ENCODE measurements at places on chromosomes 1 and 21.

GRCh38 chr1:106222403-106222802 is 834.1 kb upstream of the PRMT6 start:
- no peak for DNase-seq

DNA sequence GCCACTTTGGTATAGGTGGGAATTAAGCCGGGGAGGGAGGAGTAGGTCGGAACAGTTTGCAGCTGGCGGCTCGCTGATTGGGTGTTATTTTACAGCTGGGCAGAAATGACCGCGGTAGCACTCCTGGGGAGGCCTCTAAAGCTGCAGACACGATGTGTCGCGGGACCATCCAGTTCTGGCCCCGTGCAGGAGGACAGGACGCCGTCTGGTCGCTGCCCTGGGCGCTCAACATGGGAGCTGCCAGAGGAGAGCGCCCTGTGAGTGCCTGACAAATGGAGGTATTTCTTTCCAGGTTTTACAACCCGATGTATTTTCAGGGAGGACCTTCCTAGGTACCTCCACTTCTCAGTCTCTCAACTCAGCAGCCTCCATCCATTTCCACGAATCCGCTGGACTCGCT is 46.2 kb downstream of the CDC7 start:
- DNase-seq: no peak

- DNase-seq: no peak
Measured at GRCh38 chr1:70672442-70672888, 261.4 kb downstream of the CTH start.

DNA sequence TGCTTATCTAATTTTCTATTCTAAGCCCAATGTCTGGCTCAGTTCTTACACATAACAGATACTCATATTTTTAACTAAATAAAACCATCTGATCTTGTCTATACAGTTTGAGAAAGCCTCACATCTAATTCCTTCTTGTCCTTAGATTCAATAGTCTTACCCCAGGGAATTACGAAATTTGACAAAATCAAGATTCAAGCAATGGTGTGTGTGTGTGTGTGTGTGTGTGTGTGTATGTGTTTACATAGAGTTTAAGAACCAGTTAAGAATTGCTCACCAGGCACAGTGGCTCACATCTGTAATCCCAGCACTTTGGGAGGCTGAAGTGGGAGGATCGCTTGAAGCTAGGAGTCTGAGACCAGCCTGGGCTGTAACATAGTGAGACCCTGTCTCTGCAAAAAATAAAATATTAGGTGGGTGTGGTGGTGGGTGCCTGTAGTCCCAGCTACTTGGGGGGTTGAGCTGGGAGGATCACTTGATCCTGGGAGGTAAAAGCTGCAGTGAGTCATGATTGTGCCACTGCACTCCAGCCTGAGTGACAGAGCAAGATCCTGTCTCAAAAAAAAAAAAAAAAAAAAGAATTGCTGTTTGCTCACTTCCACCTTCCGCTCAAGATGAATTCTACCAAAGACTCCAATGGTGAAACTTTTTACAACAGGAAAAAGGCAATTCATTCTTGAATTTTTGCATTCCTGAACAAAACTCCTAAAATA is 6.2 kb downstream of the WDR64 start:
- DNase-seq: no peak

GRCh38 chr1:219422811-219423598 is 189.9 kb downstream of the ZC3H11B start:
- no peak for DNase-seq

DNA sequence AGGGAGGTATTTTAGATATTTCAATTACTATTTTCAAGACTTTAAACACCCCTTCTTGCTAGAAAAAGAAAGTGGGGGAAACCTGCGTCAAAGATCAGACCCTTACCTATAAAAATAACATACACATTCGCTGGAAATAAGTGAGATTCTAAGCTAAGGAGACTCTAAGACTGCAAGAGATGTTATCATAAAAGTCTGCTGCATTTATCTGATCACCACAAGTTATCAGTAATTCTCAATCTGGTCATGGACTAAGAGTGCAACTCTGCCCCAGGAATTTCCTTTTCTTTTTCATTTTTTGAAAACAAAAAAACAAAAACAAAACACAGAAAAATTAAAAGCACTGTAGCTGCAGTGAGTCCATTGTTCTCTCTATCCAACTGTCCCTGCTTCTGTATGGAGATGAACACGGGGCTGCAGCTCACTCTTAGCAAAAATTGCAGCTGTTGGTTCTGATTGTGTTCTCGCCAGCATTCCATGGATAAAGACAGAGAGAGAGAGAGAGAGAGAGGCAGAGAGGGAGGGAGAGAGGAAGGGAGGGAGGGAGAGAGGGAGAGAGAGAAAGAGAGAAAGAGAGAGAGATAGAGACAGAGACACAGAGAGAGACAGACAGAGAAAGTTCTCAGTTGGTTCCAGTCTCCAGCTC is 14.1 kb downstream of the XKR8 start:
- DNase-seq: no peak

- no peak for DNase-seq
Measured at GRCh38 chr1:156992215-156992614, 53.3 kb downstream of the ARHGEF11 start.

DNA sequence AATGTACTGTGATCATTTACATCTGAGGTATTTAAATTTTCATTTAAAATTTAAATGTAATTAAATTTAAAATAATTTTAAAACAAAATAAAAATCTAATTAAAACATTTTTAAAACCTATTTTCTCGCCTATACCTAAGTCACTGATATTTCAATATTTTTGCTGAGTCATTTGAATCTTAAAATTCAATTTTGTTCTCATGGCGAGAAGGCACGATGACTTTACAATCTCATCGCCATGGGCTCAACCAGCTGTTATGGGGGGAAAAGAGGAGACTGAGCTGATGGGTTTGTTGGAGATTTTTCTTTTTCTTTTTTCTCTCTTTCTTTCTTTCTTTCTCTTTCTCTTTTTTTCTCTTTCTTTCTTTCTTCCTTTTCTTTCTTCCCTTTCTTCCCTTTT is 89.3 kb downstream of the PRDM16 start:
- DNase-seq: no peak

DNA sequence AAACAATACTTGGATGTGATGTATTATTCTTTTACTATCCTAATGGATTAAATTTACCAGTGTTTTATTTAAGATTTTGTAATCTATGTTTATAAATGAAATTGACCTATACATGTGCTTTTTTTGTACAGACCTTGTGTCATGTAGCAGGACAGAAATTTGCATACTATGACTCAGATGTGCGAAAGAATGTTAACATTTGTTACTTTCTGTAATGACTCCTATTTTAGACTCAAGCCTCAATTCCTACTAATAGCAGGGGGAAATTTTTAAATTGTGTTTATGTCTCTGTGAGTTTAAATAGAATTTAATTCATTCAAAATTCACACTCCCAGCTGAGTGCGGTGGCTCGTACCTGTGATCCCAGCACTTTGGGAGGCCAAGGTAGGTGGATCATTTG is 21.8 kb upstream of the RIMKLA start:
- DNase-seq: no peak

DNA sequence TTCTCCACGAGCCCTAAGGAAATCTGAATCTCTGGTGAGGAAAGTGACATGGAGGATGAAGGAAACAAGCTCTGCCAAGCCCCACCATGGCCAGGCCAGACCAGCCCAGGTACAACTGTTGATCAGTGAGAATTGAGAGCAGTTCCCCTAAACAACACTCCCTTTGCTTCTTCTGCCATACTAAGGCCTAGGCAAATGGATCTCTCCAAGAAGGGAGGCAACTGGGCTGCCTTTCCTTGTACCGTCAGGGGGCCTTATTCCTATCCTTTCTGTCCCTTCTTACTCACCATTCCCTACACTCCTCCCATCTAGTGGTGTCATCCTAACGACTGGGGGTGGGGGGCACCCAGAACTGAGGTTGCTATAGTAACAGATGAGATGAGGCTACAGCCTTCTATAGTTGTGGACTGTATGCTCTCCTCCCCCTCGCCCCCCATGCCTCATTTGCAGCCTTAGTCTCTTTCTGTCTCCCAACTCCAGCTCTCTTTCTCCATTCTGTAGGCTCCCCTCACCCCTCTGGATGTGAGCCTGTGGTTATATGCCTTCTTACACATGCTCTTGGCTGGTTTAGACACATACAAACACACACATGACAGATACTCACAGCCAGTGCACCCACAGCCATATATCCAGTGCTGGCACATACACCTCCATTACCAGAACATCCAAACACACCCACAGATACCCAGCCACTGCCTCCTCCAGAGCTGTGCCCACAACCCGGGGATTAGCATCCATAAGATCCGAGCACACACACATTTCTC is 3.6 kb downstream of the PEA15 start:
- DNase-seq: no peak

DNA sequence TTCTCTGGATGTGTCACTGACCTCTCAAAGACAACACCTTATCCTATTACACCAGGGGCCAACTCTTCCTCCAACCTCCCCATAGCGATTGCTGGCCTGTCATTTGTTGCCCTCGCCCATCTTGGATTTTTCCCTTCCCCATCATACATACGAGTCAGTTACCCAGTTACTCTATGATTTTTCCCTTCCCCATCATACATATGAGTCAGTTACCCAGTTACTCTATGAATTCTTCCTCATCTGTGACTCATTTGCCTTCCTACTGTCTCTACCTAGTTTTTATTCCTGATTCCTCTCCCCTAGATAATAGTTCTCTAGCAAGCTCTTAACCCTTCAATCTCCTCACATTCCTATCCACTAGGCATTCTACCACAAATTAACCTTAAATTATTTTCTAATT is 178.8 kb downstream of the NR5A2 start:
- DNase-seq: peak; percentile 33

DNA sequence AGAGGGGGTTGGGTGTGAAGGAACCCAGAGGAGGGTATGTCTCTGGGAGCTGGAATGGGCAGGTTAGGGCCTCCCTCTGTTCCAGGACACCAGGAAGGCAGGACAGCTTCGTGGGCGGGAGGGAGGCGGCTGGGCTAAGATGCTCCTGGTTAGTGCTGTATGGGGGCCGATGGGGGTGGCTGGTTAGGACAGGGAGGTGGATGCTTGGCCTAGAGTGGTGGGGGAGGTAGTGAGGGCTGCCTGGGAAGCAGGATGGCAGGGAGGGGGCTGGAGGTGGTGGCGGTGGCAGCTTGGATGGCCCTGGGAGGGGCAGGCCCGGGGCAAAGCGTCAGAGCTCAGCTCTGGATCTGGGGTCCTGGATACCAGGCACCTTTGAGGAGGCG is 6.2 kb upstream of the MMP23B start:
- DNase-seq: no peak

DNA sequence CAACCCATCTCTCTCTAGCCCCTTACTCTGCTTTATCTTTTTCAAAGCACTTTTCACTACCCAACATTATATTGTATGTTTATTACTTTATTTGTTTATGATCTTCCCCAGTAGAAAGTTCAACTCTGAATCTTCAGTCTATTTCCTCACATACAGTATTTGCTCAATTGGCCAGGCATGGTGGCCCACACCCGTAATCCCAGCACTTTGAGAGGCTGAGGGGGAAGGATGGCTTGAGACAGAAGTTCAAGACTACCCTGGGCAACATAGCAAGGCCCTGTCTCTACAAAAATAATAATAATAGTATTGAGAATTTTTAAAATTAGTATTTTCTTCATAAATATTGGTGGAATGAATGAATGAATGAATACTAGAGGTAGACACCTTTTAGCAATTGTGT is 1.2 kb downstream of the STPG1 start:
- no peak for DNase-seq

DNA sequence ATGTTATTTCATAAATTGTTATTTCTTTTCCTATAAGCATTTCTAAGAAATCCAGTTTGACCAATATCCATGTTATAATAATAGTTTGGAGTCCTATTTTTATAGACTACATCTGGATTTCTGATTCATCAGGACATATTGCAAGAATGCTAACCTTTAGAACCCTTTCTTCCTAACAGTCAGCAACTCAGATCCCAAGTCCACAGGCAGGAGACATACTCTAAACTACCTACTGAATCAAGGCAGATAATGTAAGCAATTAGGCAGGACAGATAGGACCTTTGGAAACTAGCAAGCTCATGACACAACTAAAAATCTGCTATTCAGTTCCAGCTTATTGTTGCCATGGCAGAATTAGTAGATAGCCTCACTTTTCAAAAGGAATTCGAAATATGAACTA is 104.1 kb downstream of the DENND1B start:
- no peak for DNase-seq

DNA sequence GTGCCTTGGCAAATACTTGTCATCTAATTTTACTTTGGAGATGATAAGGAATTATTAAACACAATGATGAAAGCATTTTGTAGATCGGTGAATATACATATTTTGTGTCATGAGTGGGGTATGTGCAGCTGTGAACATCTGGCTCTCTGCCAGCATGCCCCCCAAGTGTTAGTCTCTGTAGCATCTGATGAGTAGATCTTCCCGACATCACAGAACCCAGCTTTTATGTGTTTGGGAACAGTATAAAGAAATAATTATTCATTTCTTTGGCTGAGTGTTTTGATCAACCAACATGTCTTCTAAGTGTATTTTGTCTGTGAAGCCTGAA is 4.5 kb upstream of the CTNNBIP1 start:
- DNase-seq: no peak

- no peak for DNase-seq
Measured at GRCh38 chr1:18954270-18955071, 2.0 kb downstream of the IFFO2 start.

- no peak for DNase-seq
Measured at GRCh38 chr1:183753464-183753891, 51.4 kb upstream of the RGL1 start.

DNA sequence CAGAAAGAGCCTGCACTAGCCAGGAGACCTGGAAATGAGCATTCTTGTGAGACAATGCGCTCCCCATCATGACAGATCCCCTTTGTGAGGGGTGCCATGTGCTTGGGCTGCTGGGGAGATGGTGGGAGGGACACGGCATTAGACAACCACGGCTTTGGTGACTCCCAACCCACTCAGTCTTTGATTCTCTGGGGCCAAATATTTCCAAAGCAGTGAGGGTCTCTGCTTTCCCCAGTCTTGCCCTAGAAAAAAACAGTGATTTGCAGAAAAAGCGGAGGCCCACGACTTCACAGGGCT is 10.2 kb downstream of the SLC45A3 start:
- no peak for DNase-seq

DNA sequence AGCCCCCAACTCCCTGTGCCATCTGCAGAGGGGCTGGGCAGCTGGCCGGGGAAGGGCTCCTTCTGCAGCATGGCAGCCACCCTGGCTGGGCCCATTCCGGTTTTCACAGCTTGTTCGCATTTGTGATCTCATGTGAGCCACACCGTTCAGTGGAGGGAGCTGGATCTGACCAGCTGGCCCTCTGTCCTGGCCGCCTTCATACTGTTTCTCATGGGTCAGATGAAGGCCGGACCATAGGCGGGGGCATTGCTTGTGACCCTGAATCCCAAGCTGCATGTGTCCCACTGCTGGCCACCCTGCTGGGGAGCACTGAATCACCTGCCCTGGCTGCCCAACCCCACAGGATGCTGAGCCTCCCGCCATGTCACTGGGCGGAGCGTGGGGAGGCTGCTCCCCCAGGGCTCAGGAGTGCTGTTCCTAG is 36.4 kb upstream of the PRSS38 start:
- DNase-seq: no peak

- DNase-seq: no peak
Measured at GRCh38 chr1:38814984-38815464, 44.5 kb downstream of the RRAGC start.

All from HTR-8/SVneo (cell line).